Occipital lobe (tissue), 3 donors: ENCODE measurements at places on chromosomes 1 and 21.

GRCh38 chr1:211935448-211935970 is 99.8 kb downstream of the INTS7 start:
- no peak for DNase-seq

DNA sequence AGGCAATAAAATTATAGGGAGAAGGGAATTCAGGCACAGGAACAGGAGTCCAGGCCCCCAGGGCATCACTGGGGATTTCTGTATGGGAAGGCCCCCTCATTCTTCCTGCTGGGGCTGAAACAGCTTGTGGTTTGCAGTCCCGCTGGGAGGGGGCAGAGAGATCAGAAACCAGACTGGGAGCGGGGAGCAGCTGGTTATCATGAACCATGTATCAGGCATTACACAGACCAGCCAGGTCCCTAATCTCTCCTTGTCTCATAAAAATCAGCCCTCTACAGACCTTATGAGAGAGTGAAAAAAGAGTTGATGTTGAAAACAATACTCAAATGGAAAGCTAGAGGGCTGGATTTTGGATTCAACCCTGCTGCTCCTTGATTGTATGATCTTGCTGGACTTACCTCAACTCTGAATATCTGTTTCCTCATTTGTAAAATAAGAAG is 93.4 kb upstream of the F3 start:
- DNase-seq, result no peak

DNA sequence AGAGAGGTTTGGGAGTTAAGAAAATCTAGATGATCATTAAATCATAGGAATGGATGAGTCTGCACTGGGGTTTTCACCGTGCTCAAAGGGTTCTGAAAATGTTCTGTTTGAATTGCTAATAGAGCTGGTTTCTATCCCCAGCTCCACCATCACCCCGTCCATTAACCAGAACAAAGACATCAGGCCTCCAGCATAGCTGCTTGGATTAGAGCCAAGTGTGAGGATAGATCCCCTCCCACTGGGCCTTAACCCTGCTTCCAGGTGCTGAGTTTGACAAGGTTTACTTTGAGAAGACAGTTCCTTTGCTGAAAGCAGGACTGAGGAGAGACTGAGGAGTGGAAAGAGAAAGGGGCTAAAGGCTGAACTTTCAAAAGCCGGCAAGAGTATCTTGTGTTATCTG is 48.3 kb downstream of the MPZL1 start:
- DNase-seq, result no peak

GRCh38 chr1:14538335-14538734 is 60.1 kb upstream of the KAZN start:
- no peak for DNase-seq

DNA sequence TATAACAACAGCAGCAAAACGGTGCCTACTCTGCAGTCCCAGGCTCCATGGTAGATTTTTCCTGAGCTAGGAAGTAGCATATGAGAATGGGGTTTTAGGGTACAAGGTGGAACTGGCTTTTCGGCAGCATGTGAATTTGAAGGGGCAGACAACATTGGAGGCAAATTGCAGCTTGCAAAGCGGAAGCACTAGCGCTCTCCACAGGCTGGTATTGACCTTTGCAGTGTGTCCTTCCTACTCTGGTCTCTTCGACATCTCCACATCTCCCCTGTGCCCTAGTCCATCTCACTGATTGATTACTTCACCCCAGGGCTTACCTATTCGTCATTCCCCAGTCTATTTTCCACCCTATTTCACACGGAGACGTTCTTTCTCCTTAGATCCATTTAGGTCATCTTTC is 13.0 kb downstream of the IGSF21 start:
- DNase-seq, result no peak

DNA sequence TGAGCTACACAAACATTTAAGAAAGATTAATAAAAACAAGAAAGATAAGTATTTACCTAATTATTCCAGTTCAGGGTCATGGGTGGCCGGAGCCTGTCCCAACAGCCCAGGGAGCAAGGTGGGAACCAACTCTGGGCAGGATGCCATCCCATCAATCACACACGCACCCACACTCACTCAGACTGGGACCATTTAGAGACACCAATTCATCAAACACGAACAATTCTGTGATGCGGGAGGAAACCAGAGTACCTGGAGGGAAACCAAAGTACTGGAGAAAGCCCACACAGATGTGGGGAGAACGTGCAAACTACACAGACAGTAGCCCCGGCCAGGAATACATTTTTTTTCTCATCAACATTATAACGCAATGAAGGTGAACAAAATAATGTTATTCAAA is 16.2 kb downstream of the WASF2 start:
- no peak for DNase-seq

DNA sequence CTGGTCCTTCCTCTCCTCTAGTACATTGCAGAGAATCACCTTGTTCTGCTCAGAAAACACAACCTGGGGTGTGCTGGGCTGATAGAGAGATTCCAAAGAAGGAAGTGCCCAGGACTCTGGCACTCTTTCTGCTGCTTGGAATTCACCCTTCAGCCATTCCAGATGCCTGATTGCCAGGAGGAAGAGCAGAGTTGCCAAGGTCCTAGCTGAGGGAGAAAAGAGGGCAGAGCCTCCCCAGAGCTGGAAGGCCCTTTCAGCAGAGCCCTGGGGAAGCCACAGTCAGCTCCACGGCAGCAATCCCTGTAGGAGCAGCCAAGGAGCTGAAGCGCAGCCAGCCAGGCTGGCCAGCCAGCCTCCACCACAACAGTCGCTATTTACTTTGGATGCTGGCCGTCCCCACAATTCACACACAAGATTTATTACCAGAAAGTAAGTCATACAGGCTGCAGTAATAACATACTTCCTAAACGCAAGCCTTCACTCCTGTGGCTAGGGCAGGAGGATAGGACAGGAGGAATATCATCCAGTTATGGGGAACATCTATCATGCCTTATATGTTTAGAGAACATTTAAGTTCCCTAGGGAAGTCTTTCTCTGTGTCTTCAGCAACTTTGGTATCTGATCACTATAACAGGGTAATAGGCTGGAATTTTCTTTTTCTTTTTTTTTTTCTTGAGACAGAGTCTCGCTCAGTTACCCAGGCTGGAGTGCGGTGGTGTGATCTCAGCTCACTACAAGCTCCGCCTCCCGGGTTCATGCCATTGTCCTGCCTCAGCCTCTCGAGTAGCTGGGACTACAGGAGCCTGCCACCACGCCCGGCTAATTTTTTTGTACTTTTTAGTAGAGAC is 36.6 kb upstream of the SLC44A3 start:
- DNase-seq, result no peak

- DNase-seq, result no peak
Observed at GRCh38 chr1:24707687-24708086, 37.6 kb upstream of the CLIC4 start.

- no peak for DNase-seq
Observed at GRCh38 chr1:71721532-71721931, 560.8 kb downstream of the NEGR1 start.
